ENCODE measurements at places on chromosomes 3 and 15.

- no peak for DNase-seq
These were observed 563.7 kb downstream of the NSUN3 start for GRCh38 chr3:94626573-94626972.

GRCh38 chr3:134239538-134239937, 11.1 kb downstream of the RYK start:
- DNase-seq = no peak

DNA sequence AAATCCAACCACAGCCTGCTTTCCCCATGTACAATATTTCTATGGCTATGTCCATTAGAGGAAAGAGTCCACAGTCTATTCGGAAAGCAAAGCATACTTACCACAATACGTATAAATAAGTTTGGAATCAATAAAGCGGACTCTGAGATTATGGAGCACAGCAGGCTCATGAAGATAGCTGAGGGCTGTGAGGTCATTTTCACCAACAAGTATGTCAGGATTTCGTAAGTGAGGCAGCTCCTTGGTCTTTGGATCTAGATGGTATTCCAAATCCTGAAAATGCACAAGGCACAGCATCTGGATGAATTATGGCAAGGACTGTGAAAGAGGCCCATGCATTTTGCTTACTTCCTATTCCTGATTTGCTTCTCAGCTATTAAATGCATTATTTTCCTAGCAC, 100.4 kb downstream of the MYO5A start:
- DNase-seq = no peak

DNA sequence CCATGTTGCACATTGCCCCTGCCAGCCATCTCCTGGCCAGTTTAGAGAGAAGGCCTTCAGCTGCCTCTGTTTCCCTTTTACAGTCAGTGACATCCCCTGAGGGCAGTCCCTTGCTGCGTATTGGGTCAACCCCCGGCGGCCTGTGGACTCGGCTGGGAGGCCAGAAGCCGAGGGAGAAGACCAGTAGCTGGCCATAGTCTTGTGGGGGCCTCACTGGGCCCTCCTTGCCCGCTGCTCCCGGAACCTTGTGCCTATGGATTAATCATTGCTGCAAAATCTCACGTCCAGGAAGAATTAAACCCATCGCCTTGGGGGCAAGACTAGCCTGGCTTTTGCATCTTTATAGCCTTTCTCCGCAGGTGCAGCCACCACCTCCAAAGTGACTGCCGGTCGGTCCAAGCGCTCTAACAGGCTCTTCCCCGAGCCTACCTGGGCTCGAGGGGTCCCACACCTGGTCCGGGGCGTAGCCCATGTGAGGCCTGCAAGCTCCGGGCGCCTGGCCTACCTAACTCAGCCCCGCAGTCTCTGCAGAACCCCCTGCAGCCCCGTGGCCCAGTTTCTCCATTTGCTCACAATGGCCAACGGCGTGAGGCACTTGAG, 870 bp upstream of the CHAC1 start:
- DNase-seq = no peak

DNA sequence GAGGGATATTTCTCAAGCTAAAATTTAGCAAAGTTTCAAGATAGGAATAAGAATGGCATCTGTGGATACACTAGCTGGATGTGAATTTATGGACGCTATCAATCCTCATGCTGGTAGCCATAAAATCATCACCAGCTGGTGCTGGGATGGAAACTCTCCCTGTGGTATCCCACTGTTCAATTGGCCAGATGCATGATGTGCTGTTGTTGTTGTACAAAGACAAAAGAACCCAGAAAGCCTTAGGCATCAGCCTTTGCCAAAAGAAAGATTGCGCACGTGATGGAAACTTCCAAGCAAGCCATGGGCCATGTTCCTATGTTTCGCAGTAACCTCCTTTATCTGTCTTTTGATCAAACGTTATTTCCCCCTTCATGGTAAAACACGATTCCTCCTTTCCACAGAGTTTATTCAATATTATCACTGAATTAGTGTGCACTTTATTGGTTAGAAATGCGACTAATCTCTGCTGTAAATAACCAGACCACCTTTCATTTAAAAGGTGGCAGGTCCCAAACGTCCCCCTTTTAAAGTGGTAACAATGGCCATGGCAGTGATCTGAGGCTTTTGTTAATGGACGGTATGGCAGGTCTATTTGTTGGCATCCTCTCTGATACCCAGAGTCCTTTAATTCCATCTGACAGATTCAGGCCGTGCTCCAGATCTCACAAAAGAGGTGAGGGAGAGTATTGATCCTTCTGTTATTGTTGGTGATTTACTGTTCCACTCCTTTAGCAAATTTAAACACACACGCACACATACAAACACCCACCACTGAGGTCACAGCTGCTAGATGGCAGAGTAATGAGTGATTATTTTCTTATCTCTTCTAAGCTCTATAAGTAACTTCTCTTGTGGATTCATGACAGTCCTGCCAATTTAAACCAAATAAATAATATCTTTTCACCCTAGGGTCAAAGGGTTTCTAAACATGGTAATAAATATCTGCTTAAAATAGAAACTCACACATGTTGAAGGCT, 291.2 kb upstream of the KCNMB2 start:
- no peak for DNase-seq

DNA sequence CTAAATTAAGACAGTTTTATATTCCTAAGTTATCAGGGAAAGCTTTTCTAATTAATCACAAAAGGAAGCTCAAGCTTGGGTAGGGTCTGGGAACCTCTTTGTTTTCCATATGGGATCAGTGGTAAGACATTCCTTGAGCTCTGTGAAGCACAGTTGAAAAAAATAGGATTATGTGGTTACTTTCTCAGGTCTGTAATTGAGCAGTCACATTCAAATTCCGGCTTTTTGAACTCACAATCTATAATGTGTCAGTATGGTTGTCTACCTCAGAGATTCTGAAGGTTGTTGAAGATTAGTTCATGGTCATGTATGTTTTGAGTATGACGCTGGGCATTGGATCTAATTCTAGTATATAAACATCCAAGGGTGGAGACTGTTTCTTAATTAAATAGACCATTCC, 364.5 kb downstream of the LPP start:
- no peak for DNase-seq

GRCh38 chr3:53144862-53145712, 14.9 kb upstream of the RFT1 start:
- DNase-seq = no peak

DNA sequence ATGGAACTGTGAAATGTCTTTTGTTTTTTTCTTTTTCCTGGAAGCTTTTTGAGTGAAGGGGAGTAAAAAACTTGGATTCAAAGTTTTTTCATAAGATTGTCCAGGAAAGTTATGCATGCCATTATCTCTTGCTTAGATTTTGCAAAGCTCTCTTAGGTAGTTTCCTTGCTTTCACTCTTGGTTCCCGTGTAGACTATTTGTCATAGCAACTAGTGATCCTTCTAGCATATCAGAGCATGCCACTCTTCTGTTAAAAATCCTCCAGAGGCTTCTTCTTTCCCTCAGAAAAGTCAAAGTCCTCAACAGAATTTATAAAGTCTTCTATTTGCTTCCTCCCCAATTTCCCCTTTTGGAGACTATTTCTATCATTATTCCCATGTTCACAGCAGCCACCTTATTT, 21.1 kb downstream of the GTF2E1 start:
- DNase-seq = no peak

- DNase-seq = no peak
These were observed 22.7 kb downstream of the ST6GAL1 start for GRCh38 chr3:186953011-186953487.

- no peak for DNase-seq
These were observed 110.8 kb downstream of the LRIG1 start for GRCh38 chr3:66390013-66390412.

GRCh38 chr15:67100801-67101581, 35.6 kb downstream of the SMAD3 start:
- no peak for DNase-seq

DNA sequence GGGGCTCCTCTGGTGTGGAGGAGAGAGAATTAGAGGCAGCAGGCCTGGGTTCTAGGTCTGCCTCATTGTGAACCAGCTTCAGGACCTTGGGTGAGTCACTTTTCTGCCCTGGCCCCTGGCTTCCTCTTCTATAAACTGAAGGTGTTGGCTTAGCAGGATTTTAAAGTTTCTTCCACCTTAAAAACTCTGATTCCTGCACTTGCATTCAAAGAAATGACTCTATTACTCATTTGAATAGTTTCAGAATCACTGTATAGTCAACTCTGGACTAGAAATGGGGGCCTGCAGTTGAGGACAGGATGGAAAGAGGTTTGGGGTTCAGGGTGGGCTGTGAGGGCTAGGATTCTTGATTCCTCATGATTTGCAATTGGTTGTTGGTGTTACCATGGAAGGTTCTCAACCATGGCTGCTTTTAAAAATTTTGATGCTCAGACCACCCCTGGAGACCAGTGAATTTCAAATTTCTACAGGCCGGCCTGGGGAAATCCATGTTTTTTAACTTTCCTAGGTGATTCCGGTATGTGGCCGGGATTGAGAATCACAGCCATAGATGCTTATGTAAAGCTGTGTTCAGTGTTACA, 19.9 kb downstream of the SMAD3 start:
- no peak for DNase-seq

DNA sequence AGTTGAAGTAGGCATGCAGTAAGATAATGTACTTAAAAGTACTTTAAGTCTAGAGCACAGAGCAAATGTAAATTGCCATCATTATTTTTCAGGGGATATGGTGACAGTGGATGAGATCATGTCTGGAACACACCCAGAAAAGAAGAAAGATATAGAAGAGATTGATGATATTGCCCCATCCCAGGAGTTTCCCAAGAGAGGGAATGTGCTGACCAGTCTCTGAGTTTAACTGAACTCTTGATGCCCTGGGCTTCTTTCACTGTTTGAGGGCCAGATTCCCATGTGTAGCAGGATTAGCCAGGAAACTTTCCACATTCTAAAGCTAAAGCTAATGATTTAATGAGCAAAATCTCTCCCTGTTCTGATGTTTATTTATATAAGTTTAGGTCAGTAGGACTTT, 366.8 kb upstream of the UMPS start:
- DNase-seq = no peak

DNA sequence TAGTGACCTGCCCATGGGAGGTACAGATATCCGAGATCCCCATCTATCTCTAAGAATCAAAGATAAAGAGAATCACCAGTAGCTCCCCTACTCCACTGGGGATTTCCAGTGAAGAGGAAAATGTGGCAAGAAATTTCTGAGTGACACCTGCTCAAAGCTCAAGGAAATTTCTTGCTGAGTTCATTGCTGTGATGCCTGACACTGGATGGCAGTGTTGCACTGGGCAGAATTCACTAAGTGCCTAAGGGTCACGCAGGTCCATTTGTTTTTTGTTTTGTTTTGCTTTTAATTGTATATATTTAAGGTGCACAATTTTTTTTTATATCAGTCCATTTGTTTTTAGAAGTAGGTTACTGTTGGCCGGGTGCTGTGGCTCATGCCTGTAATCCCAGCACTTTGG, 109.5 kb upstream of the KCNAB1 start:
- DNase-seq = no peak

Measured in T-helper 22 cell (primary cell).